ENCODE measurements at places on chromosomes 4 and X. TPM values are rescaled to one million over a fixed set of nuclear protein-coding genes. Genes with fewer than 3 reads are reported as not detected.

ZMAT1 gene
- 2.9 TPM for total RNA-seq

CT45A6 gene
- total RNA-seq, result not detected

NCAPG gene
- 1.3 TPM for total RNA-seq

H2BW2 gene
- total RNA-seq, result not detected

GPAT3 gene
- total RNA-seq, result 15.8 TPM

AKAP17A gene
- 51.0 TPM for total RNA-seq

SYN1 gene
- not detected for total RNA-seq

COX7B2 gene
- total RNA-seq, result not detected

SH2D1A gene
- total RNA-seq, result not detected

ANXA3 gene
- 170 TPM for total RNA-seq

PDGFRA gene
- total RNA-seq, result 44.6 TPM

Measured in stomach (tissue), 19 donors.